Stromal cell of bone marrow (primary cell): ENCODE measurements at places on chromosomes 6 and 20.

DNA sequence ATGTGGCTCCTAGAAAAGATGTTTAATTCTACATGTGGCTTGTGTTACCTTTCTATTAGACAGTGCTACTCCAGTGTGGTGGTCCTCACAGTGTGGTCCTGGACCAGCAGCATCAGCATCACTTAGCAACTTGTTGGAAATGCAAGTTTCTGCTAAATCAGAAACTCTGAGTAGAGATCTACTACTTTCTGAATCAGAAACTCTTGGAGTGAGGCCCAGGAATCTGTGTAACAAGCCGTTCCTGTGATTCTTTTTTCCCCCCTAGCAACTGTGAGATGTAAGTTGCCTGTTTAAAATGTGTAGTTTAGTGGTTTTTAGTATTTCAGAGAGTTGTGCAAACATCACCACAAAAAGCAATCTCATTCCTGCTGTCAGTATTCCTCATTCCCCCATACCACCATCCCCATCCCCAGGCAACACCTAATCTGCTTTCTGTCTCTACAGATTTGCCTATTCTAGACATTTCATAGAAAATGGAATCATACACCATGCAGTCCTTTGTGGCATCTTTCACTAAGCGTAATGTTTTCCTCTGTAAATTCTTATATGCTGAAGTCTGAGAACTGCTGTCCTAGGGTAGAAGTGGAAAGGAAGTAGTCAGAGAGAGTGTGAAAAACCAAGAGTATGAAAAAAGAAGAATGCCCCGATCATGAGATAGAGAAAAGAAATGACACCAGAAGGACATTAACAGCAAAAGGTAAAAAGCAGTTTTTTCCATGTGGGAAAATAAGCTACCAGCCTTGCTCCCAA is 18.9 kb upstream of the BTBD9 start:
- DNase-seq, result no peak

DNA sequence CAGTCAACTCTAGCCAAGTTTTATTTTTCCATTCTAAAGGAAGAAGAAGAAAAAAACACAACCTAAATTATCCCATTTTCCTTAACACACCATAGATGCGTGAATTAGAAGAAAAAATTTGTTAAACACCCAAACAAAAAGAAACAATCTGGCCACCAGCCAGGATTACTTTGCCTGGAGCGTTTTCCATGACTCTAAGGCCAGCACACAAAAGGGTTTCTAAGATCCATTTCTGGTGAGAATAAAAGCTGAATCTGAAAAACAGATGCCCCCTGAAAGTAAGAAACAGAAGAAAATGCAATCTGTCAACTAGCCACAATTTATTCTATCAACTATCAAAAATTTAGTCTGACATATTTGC is 267.2 kb upstream of the SULF2 start:
- no peak for DNase-seq

- no peak for DNase-seq
Measured at GRCh38 chr6:169895000-169895759, 143.8 kb downstream of the ERMARD start.

DNA sequence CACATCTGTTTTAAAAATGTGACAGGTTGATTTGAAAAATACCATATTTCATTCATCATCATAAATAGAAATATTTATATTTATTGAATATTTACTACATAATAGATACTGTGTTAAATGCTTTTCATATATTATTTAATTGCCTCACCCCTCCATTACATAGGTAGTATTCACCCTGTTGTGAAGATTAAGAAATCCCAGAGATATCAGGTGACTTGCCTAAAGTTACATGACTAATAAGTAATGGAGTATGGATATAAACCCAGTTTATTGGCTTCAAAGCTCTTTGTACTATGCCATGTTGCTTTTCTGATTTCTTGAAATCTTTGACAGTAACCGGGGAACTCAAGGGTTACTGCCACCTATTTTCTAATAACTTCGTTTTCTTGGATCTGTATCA is 10.1 kb upstream of the TSPYL1 start:
- no peak for DNase-seq

DNA sequence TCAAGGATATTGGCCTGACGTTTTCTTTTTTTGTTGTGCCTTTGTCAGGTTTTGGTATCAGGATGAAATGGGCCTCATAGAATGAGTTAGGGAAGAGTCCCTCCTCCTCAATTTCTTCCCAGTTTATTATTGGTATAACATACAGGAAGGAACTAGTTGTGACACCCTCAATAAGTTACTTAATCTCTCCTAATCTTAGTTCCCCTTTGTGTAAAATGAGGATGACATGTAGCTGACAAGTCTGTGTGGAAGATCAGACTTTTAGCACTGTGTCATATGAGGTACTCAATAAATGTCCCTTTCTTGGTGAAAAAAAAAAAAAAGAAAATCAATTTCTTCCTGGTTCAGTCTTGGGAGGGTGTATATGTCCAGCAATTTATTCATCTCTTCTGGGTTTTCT is 155.8 kb downstream of the PDE7B start:
- no peak for DNase-seq

- DNase-seq, result no peak
Measured at GRCh38 chr6:17478946-17479345, 85.6 kb downstream of the CAP2 start.

DNA sequence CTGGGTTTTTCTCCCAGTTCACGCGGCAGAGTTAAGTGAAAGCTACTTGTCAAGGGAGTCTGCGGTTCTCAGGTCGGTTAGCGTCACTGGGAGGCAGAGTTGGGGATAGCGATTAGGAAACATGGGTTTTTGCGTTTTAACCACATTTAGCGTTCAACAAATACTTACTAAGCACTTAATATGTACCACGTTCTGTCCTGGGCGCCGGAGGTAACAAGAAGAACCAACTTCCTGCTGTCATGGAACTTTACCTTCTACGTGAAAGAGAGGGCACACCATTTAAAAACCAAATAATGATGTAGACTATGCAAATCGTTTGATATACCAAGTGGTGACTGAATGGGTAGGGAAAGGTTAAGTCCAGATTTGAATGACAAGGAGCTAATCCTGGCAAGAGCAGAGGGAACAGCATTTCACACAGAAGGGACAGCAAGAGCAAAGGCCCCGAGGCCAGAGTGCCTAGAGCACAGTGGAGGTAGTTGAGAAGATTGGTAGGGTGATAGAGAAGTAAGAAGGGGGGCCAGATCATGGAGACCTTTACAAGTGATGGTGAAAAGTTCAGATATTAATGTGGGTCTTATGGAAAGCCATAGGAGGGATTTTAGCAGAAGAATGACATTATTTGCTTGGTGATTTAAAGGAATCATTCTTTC is 744 bp downstream of the RIOK1 start:
- no peak for DNase-seq
